ENCODE measurements at places on chromosomes 1 and 21. TPM values are rescaled to one million over a fixed set of nuclear protein-coding genes. Genes with fewer than 3 reads are reported as not detected.

- DNase-seq, result no peak
Measured at GRCh38 chr1:29920784-29921183, 684.5 kb downstream of the PTPRU start.

GRCh38 chr1:177772386-177772960, 197.4 kb downstream of the SEC16B start:
- peak; percentile 22 for DNase-seq

- peak; percentile 70 for DNase-seq
Measured at GRCh38 chr1:234535763-234536515, 57.0 kb upstream of the TARBP1 start.

GRCh38 chr1:111466480-111466879, 7.3 kb upstream of the C1orf162 start:
- DNase-seq, result no peak

The PIK3R3 gene
- 9.9 TPM for total RNA-seq

The TPM3 gene
- 974 TPM for total RNA-seq

- DNase-seq, result no peak
Measured at GRCh38 chr21:34270411-34270810, 93.4 kb upstream of the KCNE2 start.

DNA sequence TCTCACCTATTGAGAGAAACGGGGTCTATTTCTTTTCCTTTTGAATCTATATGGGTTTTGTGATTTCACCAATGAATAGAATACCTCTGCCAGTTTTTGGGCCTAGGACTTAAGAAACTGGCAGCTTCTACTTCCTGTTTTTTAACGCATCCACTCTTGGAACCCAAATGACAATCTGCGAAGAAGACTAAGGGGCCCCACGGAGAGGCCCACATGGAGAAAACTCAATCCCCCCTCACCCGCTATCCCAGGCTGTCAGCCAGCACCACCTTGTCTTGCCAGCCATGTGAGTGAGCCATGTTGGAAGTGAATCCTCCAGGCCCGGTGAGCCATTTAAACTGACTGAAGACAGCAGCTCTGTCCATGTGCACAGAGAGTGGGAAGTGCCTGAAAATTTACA, 3.6 kb upstream of the HENMT1 start:
- no peak for DNase-seq

DNA sequence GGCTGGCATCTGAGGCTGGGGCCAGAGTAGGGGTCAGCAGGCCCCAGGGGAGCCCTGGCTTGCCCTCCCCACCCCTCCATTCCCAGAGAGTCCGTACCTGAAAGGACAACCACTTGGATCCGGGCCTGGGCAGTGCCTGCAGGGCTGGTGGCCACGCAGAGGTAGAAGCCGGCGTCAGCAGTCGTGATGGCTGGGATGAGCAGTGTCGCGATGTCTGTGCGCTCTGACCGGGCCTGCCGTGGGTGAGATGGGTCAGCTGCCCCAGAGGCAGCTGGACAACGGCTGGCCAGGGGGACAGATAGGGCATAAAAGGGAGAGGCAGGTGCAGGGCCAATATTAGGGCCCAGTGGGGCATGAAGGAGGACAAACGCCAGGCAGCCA, 42.7 kb downstream of the LDLRAD2 start:
- DNase-seq, result no peak

GRCh38 chr1:111818081-111818480, 62.4 kb downstream of the DDX20 start:
- DNase-seq, result no peak

The RGS4 gene
- 635 TPM for total RNA-seq

All from IMR-90 (cell line).